Lung microvascular endothelial cell (primary cell): ENCODE measurements at places on chromosomes 3 and 15. TPM values are rescaled to one million over a fixed set of nuclear protein-coding genes. Genes with fewer than 3 reads are reported as not detected.

Gene C2CD4A
- total RNA-seq = 0.60 and 0.87 TPM in 2 replicates

Gene ACAD9
- total RNA-seq = 27.8 and 28.1 TPM in 2 replicates

Gene SERPINI2
- not detected in 2 replicates for total RNA-seq

Gene LIPC
- total RNA-seq = 0.22 TPM in 1 of 2 replicates, not detected in the other

Gene SCG5
- total RNA-seq = 0.20 and 0.44 TPM in 2 replicates

Gene STAC
- total RNA-seq = 0.40 and 2.6 TPM in 2 replicates

Gene SPSB4
- under 0.01 TPM in 2 replicates for total RNA-seq

Gene BCL2A1
- total RNA-seq = 0.44 TPM in 1 of 2 replicates, not detected in the other

DNA sequence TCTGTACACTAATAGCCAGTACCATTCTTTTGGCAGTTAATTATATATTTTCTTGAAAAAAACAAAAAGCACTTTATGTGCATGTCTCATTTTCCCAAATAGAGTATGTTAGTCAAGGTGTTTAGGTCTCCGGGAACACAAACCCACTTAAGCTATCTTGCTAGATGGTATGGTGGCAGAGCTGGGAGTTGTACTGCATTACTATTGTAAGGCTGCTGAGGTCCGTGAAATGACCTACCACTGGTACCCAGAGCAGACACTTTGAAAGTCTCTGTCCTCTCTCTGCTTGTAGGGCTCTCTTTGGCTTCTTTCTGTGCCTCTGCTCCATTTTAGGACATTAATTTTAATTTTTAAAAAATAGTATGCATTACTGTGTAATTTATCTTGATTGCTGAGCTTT, 8.8 kb downstream of the TMOD3 start:
- DNase-seq = no peak

- no peak for DNase-seq
Measured at GRCh38 chr3:21158861-21159542, 592.0 kb downstream of the ZNF385D start.

GRCh38 chr15:81216422-81216821, 19.7 kb downstream of the IL16 start:
- no peak for DNase-seq

- DNase-seq = no peak
Measured at GRCh38 chr3:59262076-59262498, 212.3 kb upstream of the CFAP20DC start.

GRCh38 chr3:4045756-4046155, 246.5 kb downstream of the LRRN1 start:
- DNase-seq = no peak

GRCh38 chr15:27196691-27197090, 225.7 kb downstream of the GABRG3 start:
- no peak for DNase-seq

DNA sequence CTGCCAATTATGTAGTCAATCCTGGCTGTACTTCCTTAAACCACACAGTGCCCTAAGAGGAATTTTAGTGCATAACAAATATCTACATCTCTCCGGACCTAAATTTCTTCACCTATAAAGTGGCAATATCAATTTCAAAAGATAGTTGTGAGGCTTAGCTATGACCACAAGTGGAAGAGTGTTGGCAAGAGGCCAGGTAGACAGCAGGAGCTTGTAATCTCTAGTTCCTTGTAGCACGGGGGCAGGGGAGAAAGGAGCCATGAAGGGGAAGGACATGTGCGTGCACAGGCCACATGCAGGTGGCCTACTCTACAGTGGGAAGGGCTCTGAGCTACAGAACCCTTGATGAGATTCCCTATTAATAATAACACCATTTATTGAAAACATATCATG, 269.7 kb downstream of the ABHD5 start:
- no peak for DNase-seq

DNA sequence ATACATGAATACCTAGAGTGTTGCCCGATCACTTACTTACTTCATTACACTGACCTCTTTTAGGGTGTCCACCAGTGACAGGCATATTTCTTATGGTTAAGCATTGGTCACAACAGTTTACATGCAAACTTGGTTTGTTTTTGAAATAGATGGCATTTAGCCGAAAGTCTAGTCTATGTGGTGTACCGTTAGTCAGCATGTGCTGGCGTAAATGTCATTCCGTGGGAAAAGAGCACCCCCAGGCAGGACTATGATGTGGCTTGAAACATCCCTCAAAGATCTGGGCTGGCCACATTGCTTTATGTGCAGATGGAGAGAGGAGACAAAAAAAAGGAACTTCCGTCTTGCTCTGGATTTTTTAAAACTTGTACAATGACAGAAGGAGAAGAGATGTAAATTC, 357.0 kb upstream of the ICE2 start:
- no peak for DNase-seq

GRCh38 chr3:99526921-99527320, 111.5 kb upstream of the COL8A1 start:
- DNase-seq = peak; percentile 48

DNA sequence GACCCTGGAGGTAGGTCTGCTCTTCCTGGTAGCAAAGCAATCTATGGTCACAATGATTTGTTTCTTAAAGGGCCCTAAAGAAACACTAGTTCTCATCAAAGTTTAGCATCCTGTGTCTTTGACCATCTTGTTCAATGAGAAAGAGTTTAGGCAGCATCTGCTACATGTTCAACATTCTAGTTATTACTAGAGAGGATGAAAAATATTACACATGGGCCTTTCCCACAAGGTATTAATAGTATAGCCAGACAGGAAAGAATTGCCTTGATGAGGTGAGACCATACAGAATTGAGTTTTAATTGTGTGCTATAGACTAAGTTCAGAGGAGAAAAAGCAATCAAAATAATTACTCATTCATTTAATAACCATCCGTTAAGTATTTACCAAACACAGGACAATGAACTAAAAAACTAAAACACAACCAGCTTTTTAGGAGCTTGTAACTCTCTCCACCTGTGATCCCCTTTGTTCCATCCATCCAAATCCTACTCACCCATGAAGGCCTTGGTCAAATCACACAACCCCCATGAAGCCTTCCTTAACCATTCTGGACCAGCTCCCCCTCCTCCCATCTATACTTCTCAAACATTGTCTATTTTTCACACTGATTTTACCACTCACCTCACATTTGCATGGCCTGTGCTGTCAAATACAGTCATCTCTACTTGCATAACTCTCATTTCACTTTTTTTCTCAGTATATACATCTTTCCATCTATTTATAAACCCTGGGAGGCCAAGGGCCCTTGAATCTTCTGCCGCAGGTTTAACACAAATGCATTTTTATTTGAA, 122.9 kb downstream of the RORA start:
- no peak for DNase-seq

DNA sequence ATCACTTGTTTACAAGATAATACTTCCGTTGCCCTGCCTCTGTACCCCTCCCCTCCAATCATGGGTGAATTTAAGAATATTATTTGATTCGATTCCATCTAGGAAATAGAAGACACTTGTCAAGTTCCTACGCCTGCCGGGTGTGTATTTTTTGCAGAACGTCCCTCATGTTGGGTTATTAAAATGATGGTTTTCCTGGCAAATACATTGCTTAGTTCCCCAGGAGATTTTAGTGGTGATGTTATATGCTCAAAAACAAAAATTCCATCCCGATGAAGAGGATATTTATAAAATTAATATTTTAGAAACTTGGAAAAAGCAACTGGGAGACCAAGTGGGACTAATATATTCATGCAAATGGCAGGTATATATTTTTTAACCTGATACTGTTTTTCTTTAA, 548.4 kb downstream of the EDEM1 start:
- no peak for DNase-seq

DNA sequence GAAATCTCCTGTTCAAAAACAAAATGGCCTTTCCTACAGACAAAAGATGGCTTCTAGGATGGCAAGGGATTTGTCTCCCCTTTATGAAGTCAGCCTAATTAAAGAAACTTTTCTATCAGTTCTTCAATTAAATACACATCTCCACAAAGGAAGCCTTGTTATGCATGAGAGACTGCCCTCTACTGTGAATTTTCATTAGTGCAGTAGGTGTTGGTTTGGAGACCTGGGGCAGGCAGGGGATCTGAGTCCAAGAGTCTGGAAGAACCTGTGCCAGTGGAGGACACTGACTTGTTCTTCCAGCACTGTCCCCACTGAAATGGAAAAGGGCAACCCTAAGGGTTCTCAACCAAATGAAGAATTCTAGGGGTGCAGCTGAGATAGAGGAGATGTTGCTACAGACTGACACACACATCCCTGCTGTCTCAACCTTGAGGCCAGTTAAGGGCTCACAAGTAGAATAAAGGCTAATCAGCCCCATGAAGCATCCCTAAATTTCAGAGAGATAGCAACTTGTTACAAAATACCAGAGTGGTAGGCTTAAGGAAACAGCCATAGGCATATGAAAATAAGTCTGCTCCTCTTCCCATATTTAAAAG, 174.0 kb upstream of the PRICKLE2 start:
- peak; percentile 70 for DNase-seq

DNA sequence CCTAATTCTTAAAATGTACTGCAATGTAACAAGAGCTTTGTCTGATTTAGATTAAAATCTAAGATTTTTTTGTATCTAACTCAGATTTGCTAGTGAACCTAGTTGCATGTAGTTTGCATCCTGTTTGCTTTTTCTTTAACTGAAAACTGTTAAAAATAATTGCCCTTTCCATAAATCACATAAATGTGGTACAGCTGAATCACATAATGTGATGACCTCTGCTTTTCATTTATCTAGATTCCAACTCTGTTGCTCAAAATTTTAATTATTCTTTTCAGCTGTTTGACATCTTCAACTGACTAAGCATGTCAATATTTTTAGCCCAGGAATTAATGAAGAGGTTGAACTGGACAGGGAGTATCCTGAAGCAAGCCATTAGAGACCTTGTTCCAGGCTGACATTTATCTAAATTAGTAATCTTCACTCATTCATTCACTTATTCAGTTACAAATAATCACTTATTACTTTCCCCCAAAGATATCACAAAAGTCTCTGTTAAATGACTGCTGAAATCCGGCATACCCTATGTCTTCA, 101.9 kb upstream of the PLXND1 start:
- no peak for DNase-seq

- DNase-seq = no peak
Measured at GRCh38 chr15:36905908-36906307, 194.4 kb downstream of the MEIS2 start.
